Aorta (tissue), 5 donors: ENCODE measurements at places on chromosomes 1 and 21. TPM values are rescaled to one million over a fixed set of nuclear protein-coding genes. Genes with fewer than 3 reads are reported as not detected.
A peak's percentile ranks its signal among the peaks of the same experiment; 100 is the strongest.

The KCNK2 gene
- 4.8 TPM for total RNA-seq

The LRIG2 gene
- total RNA-seq: 15.1 TPM

The ATP6V1G3 gene
- not detected for total RNA-seq

DNA sequence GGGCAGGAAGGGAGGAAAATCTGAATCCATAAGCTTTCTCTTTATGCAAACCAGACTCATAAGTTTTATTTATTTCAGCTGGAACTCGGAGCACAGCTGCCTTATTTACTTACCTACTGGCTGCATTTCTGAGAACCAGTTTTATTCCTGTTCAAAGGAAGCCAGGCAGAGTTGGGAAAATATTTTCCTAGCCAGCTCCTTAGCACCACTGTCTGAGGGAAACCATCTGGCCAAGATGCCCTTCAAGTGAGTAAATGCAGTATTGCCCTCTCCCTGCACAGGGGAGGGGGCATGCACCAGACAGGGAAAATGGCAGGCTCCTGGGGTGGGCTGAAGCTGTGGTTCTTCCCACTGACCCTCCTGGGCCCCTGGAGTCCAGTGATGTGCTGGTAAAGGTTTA, 28.9 kb upstream of the FMOD start:
- DNase-seq: no peak

DNA sequence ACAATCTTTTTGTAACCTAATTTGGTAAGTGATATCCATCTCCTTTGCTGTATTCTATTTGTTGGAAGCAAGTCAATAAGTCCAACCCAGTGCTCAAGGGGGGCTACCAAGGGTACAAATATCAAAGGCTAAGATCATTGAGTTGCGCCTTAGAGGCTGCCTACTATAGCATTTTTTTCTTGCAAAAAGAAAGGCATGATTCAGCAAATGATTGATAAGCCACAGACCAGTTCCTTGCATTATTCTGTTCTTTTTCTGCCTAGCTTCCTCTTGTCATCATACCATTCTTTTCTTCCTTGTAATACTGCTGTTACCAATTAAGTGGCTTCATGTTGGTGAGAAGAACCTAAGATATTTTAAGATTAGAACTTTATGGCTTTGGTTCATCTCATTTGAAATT, 29.8 kb upstream of the BARHL2 start:
- no peak for DNase-seq

- peak; percentile 57 for DNase-seq
Measured at GRCh38 chr1:7588457-7588827, 182.7 kb upstream of the VAMP3 start.

GRCh38 chr1:10625076-10625475, 150.3 kb downstream of the PEX14 start:
- peak; percentile 61 for DNase-seq

GRCh38 chr1:110051262-110051648, 16.8 kb downstream of the STRIP1 start:
- no peak for DNase-seq

DNA sequence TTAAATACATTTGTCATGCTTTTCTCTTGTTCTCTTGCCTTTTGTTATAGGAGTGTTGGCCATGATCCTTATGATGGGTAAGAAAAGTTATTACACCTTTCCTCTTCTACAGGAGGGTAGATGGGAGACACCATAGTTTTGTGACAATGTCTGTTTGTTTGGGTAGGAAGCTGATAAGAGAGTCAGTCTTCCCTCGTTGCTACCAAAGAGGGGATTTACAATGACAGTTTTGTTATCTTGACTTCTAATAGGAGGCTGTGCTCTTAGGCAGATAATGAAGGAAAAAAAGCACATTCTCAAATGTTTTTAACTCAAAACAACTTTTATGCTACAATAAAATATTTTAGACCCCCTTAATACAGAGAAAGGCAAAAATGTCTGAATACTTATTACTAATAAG, 48.0 kb upstream of the WLS start:
- DNase-seq: no peak

GRCh38 chr1:93811326-93812065, 67.5 kb downstream of the DNTTIP2 start:
- no peak for DNase-seq
